ENCODE measurements at places on chromosomes 5 and 9.
A peak's percentile ranks its signal among the peaks of the same experiment; 100 is the strongest.

- no peak for DNase-seq
Measured at GRCh38 chr5:52876456-52876855, 88.7 kb downstream of the ITGA1 start.

DNA sequence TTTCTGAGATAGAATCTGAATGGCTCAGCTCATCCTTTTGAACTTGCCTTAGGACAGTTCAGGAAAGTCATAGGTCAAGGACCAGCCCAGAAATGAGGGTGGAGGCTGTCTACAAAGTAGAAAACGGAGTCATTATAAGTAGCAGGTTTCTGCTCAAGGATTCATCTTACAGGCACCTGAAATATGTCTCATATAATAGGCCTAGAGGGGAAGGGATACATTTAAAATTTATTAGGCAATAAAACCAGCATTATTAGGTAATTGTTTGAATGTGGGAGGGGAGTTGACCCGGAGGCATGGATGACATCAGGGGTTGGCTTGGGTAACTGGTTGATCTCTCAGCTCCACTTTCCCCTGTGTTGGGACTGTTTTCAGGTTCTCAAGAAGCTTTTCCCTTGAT is 11.9 kb upstream of the GALNT10 start:
- no peak for DNase-seq

GRCh38 chr5:82018462-82018861 is 46.6 kb downstream of the ATG10 start:
- DNase-seq, result no peak

GRCh38 chr5:151225475-151225874 is 1.6 kb upstream of the CCDC69 start:
- DNase-seq, result no peak

DNA sequence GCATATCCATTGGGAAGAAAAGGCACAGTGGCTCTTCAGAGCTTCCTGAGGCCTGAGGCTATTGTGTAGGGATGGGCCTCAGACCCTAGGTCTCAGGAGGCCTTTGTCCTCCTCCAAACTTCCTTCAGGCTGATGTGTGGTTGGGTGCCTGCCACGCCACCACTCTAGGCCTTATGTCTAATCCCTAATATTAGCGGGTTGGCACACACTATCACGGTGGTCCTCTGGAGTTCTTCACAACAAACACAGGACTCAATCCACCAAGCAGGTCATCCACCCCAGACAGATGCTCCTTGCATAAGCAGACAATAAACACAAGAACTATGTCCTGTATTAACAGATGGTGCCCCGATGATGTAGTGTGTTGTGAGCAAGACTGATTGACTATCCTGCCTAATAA is 31.0 kb upstream of the FSTL4 start:
- no peak for DNase-seq

GRCh38 chr5:51376509-51376908 is 6.7 kb upstream of the ISL1 start:
- DNase-seq, result no peak

DNA sequence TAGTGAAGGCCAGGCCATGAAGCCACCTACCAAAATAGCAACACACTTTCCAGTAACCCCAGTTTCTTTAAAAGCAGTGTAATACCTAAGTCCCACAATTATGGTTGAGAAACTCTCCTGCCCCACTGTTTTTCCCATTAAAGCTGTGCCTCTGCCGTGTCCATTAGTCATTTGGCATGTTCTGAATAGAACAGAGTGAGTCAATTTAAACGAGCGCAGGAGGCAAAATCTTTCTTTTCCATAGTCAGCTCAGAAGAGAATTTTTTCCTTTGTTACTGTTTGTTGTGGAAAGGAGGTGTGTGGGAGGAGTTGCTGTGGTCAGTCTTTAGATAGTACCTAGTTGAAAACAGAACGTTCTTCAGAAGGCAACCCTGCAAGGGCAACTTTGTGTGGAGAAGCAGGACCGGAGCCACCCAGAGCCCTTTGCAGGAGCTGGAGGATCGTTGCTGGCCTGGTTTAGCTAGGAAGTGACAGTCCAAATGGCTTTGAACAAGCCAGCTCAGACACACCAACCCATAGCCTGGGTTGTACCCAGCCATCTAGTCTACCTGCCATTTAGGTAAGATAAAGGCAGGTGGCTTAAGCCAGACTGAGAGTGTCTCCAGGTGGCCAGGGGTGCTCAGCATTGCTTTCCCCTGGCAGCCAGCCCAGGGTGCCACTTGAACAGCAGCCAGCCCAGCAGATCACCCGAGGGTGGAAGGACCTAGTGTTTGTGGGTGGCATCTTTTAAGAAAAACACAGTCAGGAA is 30.4 kb downstream of the GADD45G start:
- DNase-seq, result no peak

- DNase-seq, result no peak
Measured at GRCh38 chr5:2170761-2171160, 288.0 kb upstream of the IRX4 start.

DNA sequence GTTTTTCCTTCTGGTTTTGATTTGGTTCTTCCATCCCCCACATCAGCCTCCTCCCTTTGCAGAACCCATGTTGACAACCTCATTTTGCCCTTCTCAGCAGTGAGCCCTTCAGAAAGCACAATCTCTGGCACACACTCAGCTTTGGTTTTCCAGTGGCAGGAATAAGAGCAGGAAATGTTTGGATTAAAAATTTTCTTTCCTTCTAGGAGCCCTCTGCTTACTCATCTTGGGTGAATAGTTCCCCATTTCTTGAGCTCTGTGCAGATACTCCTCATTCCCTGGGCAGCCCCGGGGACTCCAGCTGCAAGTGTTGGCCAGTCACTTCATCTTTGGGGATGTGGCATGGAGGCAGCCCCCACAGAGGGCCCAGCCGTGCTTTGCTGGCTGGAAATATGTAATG is 170.5 kb downstream of the NR3C1 start:
- DNase-seq, result no peak

- DNase-seq, result no peak
Measured at GRCh38 chr5:165508286-165508685, 2002.9 kb downstream of the MAT2B start.

- DNase-seq, result no peak
Measured at GRCh38 chr9:4430432-4431261, 59.6 kb upstream of the SLC1A1 start.

- DNase-seq, result no peak
Measured at GRCh38 chr9:72042928-72043327, 17.5 kb downstream of the C9orf57 start.

DNA sequence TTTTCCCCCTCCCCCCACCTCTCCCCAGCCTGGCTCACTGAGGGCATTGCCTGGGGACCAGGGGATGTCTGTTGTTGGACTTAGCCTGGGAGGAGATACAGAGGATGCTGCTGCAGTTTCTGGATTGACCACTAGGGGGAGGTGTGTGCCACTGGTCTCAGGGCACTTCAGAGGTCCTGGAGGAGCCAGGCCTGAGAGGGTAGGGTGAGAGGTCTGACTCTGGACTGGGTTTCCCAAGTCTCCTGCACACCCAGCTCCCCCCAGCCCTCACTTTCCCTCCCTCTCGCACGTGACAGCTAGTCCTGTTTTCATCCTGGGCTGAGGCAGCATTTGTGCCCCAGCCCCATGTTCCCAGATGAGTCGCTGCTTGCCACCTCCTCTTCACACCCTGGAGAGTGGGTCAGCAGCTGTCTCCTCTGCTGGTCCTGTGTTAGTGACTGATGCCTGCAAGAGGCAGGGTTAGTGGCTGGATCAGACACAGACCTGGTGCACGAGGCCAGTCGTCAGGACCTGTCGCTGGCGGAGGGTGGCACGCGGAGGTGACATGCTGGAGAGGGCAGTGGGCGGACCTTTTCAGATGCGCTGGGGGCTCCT is 4.4 kb downstream of the IL3 start:
- DNase-seq, result peak; percentile 62
